ENCODE measurements at places on chromosomes 6 and 20. TPM values are rescaled to one million over a fixed set of nuclear protein-coding genes. Genes with fewer than 3 reads are reported as not detected.

GRCh38 chr20:24692446-24693200 is 223.2 kb downstream of the SYNDIG1 start:
- no peak for DNase-seq

DNA sequence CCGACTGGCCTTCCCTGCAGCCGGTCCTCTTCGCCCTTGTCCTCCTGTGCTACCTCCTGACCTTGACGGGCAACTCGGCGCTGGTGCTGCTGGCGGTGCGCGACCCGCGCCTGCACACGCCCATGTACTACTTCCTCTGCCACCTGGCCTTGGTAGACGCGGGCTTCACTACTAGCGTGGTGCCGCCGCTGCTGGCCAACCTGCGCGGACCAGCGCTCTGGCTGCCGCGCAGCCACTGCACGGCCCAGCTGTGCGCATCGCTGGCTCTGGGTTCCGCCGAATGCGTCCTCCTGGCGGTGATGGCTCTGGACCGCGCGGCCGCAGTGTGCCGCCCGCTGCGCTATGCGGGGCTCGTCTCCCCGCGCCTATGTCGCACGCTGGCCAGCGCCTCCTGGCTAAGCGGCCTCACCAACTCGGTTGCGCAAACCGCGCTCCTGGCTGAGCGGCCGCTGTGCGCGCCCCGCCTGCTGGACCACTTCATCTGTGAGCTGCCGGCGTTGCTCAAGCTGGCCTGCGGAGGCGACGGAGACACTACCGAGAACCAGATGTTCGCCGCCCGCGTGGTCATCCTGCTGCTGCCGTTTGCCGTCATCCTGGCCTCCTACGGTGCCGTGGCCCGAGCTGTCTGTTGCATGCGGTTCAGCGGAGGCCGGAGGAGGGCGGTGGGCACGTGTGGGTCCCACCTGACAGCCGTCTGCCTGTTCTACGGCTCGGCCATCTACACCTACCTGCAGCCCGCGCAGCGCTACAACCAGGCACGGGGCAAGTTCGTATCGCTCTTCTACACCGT is 6.1 kb downstream of the UBD start:
- no peak for DNase-seq

DNA sequence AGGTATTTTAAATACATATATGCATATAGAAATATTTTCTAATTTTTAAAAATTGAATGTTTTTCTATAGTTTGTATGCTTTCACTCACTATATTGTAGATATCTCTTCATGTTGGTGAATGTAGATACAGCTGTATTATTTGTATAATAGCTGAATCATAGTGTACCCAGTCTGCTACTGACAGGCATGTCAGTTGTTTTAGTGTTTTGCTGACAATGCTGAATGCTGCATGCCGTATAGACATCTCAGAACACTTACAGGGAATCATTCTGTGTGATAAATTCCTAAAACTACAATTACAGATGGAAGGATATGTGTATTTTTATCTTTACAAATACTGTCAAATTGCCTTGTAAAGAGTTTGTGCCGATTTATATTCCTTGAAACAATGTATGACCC is 175.4 kb downstream of the SIM1 start:
- no peak for DNase-seq

GRCh38 chr20:44028868-44029847 is 114.5 kb downstream of the TOX2 start:
- no peak for DNase-seq

GRCh38 chr6:36649701-36650484 is 28.6 kb upstream of the CDKN1A start:
- DNase-seq, result no peak

DNA sequence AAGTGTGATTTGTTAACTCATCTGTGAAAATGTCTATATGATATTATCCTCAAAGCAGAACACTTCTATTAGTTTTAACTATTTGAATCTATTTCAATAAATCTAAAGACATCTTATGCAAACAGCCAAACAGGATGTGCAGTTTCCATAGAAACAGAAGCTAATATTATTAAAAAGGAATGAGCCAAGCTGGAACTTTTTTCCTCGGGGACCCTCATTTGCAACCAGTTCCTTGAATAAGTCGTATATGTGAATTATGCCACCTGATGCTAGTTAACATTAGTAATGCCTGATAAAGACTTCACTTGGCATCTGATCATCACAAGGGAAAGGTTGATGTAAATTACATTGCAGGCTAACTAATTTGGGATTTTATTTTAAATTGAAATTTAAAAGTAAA is 216.9 kb upstream of the SMLR1 start:
- DNase-seq, result no peak

DNA sequence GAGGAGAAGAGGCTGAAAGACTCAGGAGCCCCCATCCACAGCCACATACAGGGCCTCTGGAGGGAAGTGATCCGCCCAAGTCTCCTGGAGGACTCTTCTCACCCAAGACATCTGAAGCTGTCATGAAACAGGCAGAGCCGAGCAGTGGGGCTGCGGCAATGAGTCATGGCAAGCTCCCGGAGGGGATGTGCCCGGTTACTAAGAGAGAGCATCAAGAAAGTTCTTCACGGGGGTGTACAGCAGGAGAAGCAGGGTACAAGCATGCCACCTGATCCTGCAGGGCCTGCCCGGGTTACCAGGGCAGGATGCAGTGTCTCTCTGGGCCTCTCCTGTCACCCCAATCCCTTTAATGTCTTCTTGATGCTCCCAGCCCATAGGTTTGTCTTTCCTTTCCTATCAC is 21.1 kb downstream of the TRIM26 start:
- DNase-seq, result no peak

Gene IPCEF1
- total RNA-seq, result 0.34 TPM

Gene SRSF3
- total RNA-seq, result 317 TPM

Gene SPATS1
- not detected for total RNA-seq
